ENCODE measurements at places on chromosomes 1 and 21. TPM values are rescaled to one million over a fixed set of nuclear protein-coding genes. Genes with fewer than 3 reads are reported as not detected.

GRCh38 chr1:17123196-17124045 lies 4.2 kb upstream of the PADI2 start:
- no peak for DNase-seq

DNA sequence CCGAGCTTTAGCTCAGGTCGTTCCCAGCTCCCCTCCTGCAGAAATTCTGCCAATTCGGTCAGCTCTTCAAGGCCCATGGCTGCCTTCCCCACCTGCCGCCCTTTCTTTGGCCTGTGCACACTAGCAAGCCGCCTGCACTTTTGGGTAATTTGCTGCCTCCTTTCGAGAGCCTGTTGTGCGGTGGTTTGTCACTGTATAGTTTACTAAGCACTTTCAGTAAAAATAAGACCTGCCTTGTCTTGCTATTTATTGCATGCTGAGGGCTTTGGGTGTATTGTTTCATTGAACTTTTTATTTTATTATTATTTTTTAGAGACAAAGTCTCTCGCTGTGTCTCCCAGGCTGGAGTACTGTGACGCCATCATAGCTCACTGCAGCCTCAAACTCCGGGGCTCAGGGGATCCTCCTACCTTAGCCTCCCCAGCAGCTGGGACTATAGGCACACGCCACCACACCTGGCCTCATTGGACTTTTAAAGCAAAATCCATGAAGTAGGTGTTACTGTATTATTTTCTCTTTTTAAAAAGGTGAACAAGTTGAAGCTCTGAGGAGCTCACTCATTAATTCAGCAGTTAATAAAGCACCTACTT lies 1.1 kb upstream of the FABP3 start:
- DNase-seq = no peak

DNA sequence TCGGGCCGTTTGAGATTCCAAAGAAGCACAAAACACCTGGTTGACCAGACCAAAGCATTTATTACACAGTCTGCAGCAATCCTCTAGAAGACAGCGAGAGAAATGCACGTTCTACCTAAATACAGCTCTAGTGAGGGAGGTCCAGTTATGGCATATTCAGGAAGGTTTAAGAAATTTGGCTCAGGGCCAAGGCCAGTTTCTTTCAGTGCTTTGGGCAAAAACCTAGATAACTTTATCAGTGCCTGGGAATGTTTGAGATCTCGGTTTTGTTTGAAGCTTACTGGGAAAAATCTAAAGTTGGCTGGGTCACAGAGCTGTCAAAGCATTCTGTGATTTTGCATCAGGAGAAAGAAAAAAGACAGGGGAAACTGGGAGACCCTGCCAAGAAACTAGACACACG lies 514.0 kb upstream of the TMPRSS15 start:
- DNase-seq = no peak

DNA sequence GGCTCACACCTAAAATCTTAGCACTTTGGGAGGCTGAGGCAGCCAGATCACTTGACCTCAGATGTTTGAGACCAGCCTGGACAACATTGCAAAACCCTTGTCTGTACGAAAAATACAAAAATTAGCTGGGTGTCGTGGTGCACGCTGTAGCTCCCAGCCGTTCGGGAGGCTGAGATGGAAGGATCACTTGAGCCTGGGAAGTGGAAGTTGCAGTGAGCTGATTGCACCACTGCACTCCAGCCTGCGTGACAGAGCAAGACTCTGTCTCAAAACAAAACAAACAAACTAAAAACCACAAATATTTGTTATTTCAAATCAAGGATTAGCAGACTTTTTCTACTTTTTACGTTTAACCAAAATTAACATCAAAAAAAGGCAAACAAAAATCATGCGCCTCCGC lies 31.3 kb downstream of the INKA2 start:
- peak; percentile 51 for DNase-seq

Gene PALMD
- total RNA-seq = 1.1 TPM

- no peak for DNase-seq
Observed at GRCh38 chr1:43969416-43969745, 429 bp upstream of the DPH2 start.

Gene HLX
- total RNA-seq = 4.3 TPM

GRCh38 chr1:1324084-1324523 lies 356 bp downstream of the INTS11 start:
- no peak for DNase-seq

GRCh38 chr1:114446198-114446597 lies 64.8 kb downstream of the TRIM33 start:
- DNase-seq = no peak

DNA sequence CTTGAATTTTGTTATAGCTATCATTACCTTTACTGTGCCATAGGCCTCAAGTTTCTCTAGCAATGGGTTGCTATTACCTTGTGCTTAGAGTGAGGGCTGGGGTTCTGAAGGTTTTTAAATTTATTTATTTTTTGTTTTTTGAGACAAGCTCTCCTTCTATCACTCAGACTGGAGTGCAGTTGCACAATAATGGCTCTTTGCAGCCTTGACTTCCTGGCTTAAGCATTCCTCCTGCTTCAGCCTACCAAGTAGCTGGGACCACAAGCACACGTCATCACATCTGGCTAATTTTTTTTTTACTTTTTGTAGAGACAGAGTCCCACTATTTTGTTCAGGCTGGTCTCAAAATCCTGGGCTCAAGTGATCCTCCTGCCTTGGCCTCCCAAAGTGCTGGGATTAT lies 41.5 kb downstream of the SNX27 start:
- DNase-seq = peak; percentile 62

DNA sequence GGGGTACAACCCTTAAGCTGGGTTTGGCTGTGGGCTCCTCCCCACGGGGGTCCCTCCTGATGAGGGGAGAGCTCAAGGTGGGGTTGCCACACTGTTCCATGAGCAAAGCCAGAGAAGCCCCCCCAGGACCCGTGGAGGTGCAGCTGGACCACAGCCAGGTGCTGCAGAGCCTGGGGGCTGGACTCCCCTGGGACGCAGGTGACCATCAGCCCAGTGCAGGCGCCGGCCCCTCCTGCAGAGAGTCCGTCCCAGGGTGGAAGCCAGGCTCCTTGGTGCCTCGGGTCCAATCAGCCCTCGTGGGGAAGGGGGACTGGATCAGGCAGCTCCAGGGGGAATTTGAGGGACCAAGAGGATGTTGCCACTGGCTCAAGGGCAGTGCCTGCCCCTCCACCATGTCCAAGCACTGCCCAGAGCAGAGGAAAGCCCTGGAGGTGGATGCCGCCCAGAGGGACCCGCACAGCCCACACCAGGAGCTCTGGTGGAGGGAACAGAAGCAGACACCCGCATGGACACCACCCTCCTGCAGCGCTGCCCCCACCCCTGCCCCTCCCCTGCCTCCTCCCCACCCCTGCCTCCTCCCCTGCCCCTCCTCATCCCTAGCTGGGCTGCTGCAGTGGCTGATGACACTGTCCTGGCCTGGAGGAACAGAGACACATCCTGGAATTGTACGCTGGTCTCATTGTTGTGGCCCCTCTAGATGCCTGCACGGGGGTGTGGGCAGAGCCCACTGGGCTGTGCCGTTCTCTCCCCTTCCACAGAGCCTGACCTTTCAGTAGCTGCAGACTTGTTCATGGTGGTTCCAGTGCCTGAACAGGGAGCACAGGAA lies 30.8 kb upstream of the COL18A1 start:
- no peak for DNase-seq

DNA sequence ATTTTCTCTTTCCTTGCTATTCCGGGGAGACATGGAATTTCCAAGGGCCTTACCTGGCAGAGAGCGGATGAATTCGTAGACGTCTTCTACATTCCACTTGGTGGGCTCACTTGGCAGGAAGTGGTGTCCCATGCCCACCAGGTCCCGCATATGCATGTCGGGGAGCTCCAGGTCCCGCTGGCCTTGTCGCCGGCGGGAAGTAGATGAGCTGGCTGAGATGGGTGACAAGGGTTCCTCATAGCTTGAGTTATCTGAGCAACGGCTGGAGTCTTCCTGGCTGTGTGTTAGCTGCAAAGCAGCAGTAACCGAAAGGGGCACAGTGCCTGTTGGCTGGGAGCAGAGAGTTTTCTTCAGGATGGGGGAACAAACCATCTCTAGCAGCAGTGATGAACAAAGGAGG lies 7.9 kb upstream of the A3GALT2 start:
- no peak for DNase-seq

Gene RAVER2
- total RNA-seq = 6.7 TPM

Gene AMY2A
- total RNA-seq = not detected

DNA sequence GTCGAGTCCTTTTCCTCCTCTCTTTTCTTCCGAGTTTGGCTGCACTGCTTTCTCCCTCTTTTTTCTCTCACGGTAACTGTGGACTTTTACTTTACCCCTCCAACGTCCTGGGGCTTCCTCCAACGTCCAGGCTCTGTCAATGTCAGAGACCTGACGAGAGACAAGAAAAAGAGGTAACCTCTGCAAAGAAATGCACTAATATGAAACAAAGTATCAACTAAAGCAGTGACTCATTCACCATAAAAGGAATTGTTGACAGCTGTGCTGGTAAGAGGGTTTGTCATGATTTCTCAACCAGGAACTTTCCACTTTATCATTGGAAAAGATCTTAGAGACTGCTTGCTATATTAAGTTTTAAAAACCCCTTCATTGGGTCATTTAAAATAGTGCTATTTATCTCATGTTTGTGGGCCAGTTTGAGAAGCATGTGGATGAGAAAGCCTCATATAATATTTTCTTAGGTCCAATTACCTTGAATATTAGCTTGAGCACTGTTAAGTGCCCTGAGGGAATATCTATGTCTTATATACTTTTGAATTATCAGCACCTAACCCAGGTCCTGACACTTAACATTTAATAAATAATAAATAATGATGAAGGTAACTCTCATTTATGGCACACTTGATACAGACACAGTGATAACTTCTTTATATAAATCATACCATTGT lies at the start of gene GBP2:
GBP2 (minus strand) TSS at position 202 of the 668 bp plus-strand sequence. CDS start 4,148 bp downstream, outside the sequence.
- peak; percentile 85 for DNase-seq

Gene RGS8
- not detected for total RNA-seq

DNA sequence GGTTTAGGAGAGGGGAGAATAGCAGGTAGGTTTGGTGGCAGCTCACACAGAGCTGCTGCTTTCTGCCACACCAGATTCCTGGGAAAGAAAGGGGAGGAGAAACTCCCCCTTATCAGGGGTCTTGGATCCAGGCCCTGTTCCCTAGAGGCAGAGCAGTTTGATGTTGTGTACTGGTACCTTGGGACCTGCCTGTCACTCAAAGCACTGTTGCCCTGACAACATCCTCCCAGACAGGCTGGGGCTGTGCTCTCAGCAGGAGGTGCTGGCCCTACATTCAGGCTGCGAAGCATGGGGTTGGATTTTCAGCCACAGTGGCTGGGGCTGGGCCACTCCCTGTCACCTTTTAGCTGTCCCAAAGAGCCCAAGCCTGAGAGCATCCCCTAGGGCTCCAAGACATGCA lies 188.0 kb downstream of the GRIK3 start:
- DNase-seq = no peak
